Left kidney (tissue), 8 donors: ENCODE measurements at places on chromosomes 11 and 22.

DNA sequence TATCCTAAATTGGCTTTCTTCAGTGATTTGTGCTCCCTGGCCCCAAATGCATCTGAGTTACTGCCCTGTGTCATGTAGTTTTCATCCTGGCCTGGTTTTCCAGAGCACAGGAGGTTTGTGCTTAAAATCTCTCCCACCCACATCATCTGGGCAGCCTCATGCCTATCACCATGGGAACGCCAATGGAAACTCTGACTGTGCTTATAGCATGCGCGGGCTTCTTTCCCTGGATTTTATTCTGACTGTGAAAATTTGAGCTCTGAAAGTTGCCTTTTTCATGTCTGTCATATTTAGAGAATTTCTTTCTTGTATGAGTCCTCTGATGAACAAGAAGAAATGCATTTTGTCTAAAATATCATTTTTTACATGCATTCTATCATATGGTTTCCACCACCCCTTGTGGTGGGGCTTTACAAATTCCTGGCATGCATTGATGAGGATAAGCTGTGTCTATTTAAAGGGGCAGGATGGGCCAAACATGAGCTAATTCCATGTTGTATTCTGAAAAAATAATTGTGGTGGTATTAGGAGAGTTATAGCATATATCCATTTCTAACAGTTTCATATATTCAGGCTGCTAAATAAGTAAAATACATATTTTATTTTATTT lies 55.1 kb downstream of the IRAG1 start:
- no peak for DNase-seq

DNA sequence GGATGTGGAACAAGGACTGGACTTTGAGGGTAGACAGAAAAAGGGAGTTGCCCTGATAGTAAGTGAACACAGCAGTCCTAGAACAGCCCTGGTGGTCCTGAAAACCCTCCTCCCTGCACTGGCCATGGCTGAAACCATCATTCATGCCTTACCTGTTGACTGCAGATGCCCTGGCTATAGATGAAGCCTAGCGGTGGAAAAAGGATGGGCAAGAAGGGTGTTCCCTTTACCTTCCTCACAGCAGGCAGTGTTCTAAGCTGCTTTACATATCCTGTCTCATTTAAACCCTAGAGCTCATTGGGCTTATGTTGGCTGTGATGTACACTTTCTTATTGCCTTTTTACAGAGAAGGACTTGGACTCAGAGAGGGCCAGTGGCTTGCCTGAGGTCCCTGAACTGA lies 133.6 kb downstream of the C11orf91 start:
- DNase-seq, result no peak

- DNase-seq, result no peak
These were observed 728.1 kb downstream of the BRD1 start for GRCh38 chr22:49099496-49100124.

GRCh38 chr22:35628732-35629131 lies 11.6 kb upstream of the MB start:
- DNase-seq, result no peak

DNA sequence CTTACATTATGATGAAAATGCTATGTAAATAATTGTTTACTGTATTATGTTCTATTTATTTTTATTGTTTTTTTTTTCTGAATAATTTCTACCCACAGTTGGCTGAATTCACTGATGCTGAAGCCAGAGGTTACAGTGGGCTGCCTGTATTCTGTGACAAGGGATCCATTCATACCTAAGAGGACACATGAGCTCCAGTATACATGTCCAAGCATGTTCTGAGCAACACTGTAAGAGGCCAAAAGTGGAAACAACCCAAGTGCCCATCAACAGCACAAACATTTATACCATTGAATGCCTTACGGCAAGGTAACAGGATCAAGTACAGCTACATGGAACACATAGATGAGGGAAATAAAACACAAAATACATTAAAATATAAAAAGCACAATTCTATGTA lies 1.4 kb upstream of the SRSF8 start:
- no peak for DNase-seq

DNA sequence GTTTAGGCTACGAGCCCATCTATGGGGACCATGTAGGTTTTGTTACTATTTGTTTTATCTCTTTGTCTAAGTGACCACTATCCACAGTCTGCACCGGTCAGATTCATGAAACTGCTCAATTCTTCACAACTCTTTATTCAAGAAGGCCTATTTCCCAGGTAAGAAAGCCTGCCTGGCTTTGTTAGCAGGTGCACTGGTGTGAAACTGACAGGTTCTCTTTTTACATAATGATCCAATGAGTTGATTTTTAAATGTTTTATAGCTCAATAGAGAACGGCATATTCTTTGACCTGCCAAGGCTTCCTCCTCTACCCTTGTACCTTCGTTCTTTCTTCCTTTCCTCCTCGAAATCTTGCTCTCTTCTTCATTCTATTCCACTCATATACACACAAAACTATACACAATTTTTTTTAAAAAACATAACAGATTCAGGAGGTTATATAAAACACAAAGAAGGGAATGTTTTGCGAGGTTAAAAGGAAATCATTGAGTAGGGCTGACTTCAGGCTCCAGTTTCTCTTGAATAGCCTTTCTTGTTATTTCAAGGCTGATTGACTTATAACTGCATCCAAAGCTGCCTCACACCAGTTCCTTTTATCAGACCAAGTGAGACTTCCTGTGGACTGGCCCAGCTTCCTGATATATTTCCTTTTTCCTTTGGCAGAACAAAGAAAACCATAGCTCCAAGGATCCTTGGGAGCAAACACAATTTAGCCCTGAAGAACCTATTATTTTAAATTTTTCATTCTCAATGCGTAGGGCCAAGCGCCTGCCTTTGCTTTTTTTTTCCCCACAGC lies 11.4 kb downstream of the FLI1 start:
- no peak for DNase-seq
